ENCODE measurements at places on chromosomes 1 and 21. TPM values are rescaled to one million over a fixed set of nuclear protein-coding genes. Genes with fewer than 3 reads are reported as not detected.

DNA sequence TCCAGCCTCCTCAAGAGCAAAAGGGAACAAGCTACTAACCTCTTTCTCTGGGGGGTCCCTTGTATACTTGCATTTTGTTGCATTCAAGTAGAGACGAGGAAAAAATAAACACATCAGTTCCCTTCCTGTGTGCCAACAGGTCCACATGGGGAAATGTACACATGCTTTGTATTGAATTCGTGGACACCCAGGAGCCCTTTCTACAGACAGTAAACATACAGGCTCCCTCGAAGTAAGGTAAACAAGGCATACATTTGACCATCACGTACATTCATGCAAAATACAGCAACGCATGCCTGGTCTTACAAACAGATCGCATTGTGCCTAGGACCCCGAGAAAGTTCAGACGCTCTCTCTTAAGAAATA lies 1.1 kb downstream of the KCND3 start:
- DNase-seq, result no peak

DNA sequence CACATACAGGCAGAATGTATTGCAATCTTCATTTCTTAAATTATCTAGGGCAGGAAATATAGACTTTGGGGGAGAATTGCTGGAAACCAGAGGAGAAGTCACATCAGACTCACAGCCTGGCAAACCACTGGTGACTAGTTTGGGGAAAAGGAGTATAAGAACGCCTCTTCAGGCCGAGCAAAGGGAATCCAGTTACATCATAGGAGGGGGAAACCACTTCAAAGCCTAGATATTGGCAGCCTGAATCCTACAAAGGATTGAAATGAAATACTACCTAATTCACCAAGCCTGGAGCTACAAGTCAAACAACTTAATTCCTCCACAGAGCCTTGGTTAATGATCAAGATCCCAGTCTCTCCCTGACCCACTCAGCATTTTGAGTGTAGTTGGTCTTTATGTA lies 121.7 kb downstream of the SLC30A10 start:
- no peak for DNase-seq

GRCh38 chr1:145985502-145986439 lies 10.6 kb downstream of the TXNIP start:
- no peak for DNase-seq

The APCS gene
- not detected for total RNA-seq

The RNU11 gene
- not detected for total RNA-seq

The MXRA8 gene
- 39.9 TPM for total RNA-seq

The APOBEC4 gene
- total RNA-seq, result not detected

DNA sequence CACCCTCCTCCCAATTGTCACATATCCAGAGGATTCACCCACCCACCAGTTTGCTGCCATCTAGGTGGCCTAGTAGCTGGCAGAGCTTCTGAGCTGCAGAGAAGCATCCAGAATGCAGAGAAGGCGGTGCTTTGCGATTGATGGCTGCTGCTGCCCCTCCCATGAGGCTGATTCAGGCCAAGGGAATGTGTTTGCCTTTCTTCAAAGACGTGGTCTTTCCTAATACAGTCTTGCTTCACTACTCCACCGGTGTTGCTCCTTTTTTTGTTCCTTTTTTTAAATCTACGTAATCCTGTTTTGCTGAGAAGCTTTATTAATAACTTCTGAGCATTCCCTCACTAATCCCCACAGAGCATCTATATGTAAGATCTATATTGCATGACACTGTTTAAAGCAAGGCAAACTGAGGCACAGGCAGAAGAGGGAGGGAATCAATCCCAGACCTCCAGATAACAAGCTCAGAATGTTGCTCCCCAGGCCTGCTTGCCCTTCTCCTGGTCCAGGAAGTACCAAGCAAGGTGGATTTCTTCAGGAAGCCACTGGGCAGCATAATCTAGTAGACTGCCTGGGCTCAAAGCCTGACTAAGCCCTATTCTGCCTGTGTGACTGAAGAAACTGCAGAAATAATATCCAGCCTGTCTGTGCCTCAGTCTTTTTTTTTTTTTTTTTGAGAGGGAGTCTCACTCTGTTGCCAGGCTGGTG lies 275.5 kb upstream of the FMN2 start:
- DNase-seq, result peak; percentile 78

DNA sequence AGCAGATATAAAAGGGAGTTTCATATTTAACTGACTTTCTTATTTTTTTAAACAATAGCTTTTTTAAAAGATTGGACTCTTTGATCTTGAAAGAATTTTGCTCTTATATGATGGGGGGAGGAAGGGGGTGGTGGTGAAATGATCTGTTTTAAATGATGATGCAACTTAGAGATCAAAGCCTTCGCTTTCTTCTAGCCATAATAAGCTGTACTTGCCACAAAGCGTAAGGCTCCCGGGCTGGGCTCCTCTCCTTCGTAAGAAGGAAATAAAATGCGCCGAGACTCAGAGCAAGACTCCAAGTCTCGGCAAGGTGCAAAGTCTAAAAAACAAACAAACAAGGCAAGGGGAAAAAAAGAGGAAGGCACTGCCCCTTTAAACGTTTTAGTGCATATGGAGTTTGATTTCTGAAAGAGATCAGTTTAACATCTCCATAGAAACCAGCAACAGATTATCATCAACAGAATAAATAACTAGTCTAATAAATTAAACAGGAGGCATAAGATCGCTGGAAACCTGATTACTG lies 3.3 kb downstream of the CASZ1 start:
- no peak for DNase-seq

The CFAP45 gene
- total RNA-seq, result 1.1 TPM

DNA sequence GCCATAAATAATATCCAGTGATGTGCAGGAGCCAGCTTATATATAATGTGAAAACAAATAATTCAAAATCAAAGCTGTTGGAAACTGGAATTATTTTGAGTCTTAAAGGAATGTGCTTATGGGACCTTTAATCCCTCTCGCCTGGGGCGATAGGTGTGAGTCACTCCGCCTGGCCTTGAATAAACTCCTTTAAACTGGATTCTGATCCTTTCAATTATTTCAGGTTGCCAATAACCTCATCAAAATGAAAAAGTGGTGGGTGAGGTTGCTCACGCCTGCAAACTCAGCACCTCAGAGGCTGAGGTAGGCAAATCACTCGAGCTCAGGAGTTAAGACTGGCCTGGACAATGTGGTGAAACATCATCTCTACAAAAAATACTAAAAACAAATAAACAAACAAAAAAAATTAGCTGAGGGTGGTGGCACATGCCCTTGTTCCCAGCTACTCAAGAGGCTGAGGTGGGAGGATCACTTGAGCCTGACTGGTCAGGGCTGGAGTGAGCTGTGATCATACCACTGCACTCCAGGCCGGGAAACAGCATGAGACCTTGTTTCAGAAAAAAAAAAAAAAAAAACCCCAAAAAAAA lies 11.4 kb upstream of the SLC2A5 start:
- DNase-seq, result no peak

- no peak for DNase-seq
Observed at GRCh38 chr1:71600023-71600422, 519.2 kb upstream of the ZRANB2 start.

The OR2AK2 gene
- total RNA-seq, result 0.49 TPM

DNA sequence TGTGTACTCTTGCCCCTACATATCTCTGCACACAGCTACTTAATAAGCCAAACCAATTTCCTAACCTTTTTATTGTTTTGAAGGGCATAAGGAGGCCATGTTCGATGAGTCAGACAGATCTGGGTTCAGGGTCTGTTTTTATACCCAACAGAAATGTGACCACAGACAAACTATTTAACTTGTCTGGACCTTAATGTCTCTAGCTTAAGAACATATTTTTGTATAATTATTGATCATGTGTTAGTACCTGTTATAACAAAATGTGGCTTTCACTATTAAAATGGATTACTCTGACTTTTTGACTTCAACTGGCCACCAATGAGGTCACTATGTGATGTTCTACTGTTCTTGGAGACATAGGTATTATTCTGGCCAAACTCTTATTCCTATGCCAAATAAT lies 507.8 kb upstream of the USP24 start:
- no peak for DNase-seq

The C1orf185 gene
- not detected for total RNA-seq

DNA sequence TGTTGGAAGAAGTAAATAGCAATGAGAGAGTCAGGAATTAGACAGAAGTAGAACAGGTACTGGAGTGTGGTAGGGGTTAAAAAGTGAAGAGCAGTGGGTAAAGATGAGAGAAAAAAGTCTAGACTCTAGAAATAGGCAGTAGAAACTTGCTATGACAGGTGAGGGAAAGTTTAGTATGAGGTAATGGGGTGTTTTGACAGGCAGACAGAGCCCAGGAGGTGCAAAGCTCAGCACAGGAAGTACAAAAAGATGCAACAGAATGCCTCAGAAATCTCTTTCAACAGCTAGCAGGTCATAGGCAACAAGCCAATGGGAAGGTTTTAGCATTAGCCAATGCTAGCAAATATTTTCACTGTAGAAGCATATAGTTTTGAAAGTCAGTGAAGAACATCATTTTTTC lies 319.1 kb upstream of the SGIP1 start:
- DNase-seq, result no peak

DNA sequence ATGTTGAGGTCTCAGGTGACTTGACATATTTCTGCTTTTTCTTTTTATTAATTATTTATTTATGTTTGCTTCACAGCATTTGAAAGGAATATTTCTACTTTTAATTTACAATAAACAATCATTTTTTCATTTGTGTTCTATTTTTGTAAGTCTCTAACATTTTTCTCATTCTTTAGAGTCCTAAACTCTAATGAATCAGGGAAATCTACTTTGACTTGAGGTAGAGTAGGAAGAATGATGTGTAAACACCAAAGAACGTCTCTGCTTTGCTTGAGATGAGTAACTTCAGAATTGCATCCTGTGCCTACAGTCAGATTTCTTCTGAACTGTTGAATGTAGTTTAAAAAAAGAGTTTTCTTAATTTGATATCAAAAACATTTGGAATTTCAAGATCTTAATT lies 65.2 kb downstream of the CNST start:
- DNase-seq, result no peak

GRCh38 chr1:10494754-10495474 lies 20.2 kb downstream of the PEX14 start:
- peak; percentile 93 for DNase-seq

GRCh38 chr1:213256438-213257087 lies 205.5 kb downstream of the RPS6KC1 start:
- no peak for DNase-seq

DNA sequence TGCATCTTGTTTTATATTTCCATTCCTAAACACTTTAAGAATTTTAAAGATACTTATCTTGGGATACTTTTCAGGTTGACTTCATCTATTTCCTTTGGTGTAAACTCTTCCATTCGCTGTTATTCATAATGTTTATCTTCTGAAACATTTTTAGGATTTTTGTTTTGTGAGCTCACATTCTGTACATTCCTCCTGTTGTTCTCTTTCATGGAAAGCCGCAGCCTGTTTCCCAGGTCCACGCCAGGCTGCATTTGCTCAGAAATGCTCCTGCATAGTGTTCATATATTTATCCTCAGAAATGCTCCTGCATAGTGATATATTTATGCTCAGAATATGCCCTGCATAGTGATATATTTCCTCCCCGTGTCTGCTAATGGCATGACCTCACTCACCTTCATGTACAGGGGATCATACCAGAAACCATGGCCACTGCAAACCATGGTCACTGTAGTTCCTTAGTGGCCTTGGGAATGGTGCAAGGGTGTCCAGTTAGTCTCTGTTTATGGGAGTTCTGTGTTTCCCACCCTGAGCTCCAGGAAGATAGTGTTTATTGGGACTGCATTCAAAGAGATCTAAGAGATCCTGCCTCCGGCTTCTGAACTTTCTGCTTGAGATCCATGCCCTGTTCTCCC lies 153.9 kb upstream of the GREM2 start:
- no peak for DNase-seq

The VSIG8 gene
- not detected for total RNA-seq

The FAAH gene
- total RNA-seq, result 7.3 TPM

DNA sequence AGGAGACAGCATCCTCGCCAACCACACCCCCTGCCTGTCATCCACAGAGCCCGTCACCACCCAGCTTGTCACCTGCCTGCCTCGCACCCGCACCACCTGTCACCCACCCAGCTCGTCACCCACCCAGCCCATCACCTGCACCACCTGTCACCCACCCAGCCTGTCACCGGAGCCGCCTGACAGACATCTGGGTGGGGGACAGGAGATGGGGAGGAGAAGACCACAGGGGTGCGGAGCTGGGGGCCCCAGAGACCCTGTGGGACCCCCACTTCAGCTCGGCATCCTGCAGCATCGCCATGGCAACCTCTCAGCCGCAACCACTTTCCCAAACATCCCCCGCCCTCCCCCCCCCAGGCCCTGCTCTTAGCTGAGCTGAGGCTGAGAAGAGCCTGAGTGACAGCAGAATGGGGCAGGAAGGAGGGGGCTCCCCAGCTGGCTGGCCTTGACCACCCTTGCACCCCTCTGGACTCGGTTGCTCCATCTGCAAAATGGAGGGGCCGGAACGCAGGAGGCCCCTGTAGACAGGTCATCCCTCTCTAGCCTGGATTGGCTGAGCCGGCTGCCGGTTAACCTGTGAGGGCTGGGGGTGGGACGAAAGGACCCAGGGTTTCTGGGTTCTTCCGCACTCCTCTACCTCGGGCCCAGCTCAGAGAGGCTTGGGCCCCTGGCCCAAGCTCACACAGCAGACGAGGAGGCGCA lies 11.6 kb downstream of the AHDC1 start:
- no peak for DNase-seq

GRCh38 chr1:21781815-21782348 lies 1.1 kb downstream of the USP48 start:
- no peak for DNase-seq

DNA sequence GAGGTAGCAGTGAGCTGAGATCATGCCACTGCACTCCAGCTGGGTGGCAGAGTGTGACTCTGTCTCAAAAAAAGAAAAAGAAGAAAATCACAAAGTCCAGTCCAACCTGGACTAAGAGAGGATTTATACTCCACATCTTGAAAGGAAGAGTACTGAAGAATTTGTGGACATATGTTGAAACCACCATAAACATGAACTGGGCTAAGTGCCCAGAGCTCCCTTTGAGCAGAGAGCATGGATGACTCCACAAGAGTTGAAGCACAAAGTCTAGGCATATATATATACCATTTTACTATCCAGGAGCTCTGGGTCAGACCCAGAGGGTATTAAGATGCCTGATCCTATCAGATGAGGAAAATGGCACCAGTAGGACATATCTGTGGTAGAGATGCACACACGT lies 86.6 kb downstream of the OMA1 start:
- no peak for DNase-seq

The AADACL4 gene
- not detected for total RNA-seq

Measured in spleen (tissue), 13 donors.